ENCODE measurements at places on chromosomes 6 and 20.

GRCh38 chr20:62089393-62089792 lies 23.7 kb upstream of the TAF4 start:
- DNase-seq: no peak

DNA sequence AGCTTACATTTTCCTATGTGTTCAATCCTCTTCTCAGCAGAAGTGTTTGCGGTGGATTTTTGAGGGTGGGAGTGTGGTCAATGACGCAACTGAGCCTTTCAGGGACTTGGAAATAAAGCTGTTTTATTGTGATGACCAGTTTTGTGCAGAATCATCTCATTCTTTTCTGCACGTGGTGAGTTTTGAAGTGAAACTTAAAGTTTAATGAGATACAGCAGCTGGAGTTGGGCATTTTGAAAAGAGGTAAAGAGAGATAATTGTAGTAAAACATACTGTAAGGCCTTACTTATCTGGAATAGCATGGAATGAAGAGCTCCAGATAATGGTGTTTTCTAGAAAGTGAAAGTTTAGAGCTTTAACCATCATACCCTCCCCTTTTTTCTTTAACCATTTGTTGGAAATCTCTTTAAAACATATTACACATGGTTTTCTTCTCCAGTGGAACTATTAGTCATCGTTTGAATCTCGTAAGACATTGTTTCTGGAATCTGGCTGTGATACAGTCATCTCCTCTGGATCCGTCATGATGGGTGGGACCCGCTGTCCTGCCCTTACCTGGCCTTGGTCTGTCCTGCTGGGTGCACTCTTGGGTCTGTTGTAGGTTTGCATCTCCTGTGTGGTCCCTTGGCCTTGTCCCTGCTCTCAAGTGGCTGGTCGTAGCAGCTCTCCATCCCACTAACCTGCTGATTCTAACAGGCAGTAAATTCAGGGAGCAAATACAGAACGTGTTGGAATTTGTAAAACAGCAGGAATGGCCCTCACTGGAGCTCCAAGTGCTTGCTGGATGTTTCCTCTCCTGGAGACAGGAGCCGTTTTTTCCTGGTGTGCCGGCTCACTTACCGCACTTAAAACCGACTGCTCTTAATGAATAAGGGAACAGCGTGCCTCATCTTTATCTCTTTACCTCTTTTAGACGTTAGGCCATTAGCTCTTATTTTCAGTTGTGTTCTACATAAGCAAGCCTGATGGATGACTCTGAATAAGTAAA lies 29.8 kb downstream of the UST start:
- DNase-seq: no peak

GRCh38 chr6:110158479-110158878 lies 21.0 kb downstream of the WASF1 start:
- DNase-seq: no peak

DNA sequence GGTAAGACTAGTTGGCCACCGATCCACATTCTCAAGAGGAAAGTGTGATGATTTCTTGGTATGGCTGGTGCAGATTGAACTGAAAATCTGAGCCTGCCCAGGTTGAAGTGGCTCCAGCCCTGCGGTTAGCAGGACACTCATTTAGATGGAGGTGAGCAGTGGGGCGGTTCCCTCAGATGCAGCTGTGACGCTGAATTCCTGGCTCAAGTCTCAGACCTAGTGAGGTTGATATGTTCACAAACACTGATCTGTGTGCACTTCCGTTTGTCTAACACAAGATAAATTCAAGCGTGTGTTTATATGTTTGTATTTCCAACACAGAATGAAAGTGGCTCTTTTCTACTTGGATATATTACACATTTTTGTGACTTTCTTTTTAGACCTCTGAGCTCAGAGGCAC lies 83.4 kb upstream of the FRMD1 start:
- DNase-seq: no peak

DNA sequence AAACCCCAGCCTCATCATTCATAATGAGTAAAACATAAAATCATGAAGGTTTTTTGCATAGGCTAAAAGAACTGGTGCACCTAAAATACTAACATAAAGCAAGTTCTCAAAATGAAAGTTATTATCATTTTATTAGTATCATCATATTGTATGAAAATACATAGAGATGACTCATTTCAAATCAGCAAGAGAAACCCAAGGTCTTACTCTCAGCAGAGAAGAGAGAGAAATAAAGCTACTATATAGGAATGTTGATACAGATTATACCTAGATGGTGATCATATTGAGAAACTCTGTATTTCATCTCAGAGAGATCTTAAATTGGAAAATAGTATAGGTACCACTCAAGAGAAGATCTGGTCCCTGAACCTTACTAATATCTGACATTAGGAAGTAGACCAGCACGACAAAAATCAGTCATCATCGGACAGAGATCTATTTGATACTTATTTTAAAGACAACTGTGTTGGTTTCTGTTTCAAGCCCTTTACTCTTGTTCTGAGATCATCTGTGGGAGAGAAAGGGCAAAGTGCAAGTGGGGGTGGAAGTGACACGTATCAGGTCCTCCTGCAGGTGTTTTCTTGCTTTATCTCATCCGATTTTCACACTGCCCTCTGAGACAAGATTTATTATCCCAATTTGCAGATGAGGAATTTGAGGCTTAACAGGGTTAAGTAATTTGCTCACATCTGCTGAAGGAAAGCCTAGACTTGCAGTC lies 532.3 kb downstream of the MAFB start:
- DNase-seq: no peak

DNA sequence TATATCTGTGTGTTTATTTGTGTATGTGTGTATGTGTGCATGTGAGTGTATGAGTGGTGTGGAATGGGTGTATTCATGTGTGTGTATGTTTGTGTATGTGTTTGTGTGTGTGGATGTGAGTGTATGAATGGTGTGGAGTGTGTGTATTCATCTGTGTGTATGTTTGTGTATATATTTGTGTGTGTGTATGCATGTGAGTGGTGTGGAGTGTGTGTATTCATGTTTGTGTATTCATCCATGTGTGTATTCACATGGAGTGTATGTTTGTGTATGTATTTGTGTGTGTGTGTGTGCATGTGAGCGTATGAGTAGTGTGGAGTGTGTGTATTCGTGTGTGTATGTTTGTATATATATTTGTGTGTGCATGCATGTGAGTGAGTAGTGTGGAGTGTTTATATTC lies 66.6 kb downstream of the PPP1R14C start:
- no peak for DNase-seq

DNA sequence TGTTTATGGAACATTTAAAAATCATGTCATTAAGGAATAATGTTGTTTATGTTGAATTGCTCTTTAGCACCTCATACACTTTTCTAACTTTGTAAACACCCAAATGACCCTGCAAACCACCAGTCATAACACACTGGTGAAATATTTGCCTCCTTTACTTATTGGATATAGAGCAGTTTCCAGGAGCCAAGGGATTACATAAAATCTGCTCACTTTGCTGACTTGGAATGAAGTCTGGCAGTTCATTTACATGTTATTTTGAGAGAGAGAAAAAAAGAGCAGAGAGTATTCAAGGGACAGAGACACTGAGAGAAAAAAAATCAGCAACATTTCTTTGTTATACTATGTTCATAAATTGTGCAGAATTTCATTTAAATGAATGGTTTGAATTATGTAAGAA lies 46.6 kb upstream of the DEFB112 start:
- DNase-seq: no peak

DNA sequence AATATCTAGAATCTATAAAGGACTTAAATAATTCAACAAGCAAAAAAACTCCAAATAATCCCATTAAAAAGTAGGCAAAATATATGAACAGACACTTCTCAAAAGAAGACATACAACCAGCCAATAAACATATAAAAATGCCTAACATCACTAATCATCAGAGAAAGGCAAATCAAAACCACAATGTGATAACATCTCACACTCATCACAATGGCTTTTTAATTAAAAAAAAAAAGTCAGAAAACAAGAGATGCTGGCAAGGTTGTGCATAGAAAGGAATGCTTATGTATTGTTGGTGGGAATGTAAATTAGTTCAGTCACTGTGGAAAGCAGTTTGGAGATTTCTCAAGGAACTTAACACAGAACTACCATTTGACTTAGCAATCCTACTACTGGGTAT lies 979.6 kb upstream of the MAP3K7 start:
- no peak for DNase-seq

DNA sequence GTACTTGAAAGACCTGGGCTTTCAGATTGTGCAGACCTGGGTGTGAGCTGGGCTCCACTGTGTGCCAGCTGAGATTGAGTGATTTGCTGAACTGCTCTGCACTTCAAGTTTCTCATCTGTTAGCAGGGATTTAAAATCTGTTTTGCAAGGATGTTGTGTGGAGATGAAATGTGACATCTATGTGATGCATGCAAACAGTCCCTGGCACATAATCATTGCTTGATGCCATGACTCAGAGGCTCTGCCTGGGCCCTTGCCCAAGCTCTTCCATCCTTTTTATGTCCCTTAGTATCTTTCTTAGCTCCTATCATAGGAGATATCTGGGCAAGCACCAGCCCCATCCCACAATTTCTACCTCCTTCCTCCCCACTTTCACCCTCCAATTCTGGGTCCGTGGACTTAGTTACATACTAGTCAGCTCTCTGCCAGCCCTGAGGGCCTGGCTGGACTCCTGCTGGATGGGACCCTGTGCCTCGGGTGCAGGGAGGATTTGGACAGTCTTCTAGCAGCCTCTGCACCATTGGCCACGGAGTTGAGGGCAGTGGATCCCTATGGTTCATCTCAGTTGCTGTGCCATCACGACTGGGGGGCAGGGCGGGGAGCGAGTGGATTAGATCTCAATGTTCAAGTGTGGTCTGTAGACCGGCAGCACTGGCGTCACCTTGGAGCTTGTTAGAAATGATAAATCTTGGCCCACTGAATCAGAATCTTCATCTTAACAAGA lies 103.6 kb downstream of the MAP3K7 start:
- DNase-seq: no peak

DNA sequence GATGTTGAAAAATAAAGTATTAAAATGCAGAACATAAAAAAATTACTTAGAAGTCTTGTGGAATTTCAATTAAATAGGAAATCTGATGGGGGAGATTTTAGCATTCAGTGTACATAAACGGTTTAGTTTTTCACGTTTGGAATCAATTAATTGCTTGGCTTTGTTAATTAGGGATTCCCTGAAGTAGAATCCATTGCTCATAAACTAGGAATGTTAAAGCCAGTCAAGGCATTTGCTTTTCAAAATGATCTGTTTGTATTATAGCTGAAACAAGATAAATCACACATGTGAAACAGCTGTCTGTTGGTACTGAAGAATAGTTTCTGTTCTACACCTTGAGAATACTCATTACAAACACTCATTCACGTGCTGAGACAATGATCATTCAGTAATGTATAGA lies 297.9 kb downstream of the TBC1D7 start:
- no peak for DNase-seq

GRCh38 chr20:57450419-57450818 lies 59.2 kb downstream of the RBM38 start:
- DNase-seq: no peak

Measured in iPS DF 6.9 (cell line).